ENCODE measurements at places on chromosomes 2 and 18. TPM values are rescaled to one million over a fixed set of nuclear protein-coding genes. Genes with fewer than 3 reads are reported as not detected.

DNA sequence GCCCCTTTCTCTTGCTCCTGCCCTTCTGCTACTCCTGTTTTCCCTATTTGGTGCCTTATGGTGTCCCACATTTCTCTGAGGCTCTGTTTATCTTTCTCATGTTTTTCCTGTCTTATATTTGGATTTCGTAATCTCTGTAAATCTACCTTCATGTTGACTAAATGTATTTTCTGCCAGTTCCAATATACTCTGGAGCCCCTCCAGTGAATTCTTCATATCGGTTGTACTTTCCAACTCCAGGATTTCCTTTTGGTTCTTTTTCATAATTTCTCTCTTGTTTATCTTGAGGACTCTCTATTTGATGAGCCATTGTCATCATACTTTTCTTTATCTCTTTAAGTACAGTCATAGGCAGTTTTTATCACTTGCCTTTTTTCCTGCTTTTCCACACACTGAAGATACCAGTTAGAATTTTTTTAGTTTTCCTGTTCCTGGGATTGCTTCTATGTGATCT, 19.1 kb downstream of the SCLY start:
- H3K27ac ChIP-seq, result no peak overlapping the region
- H3K36me3 ChIP-seq, result peaks cover 14% of the 10 kb centered on the region
- H3K27me3 ChIP-seq, result no peaks in the 10 kb centered on the region
- peaks cover 16% of the 10 kb centered on the region for H3K4me1 ChIP-seq

GRCh38 chr2:25885933-25886332, 7.6 kb upstream of the ASXL2 start:
- no peaks in the 10 kb centered on the region for H3K36me3 ChIP-seq
- H3K27me3 ChIP-seq, result no peaks in the 10 kb centered on the region
- no peak overlapping the region for H3K4me3 ChIP-seq
- H3K4me1 ChIP-seq, result peaks cover 11% of the 10 kb centered on the region
- peak; percentile 25 for DNase-seq
- H3K27ac ChIP-seq, result no peak overlapping the region

Gene ZBTB7C
- not detected for total RNA-seq

Gene PPP4R1
- 167 TPM for total RNA-seq

Gene SLC23A3
- 7.1 TPM for total RNA-seq

Gene CLEC4F
- total RNA-seq, result not detected

GRCh38 chr2:45003579-45004551, 5.4 kb downstream of the SIX2 start:
- no peak for DNase-seq
- H3K27ac ChIP-seq, result no peak overlapping the region
- no peaks in the 10 kb centered on the region for H3K36me3 ChIP-seq
- no peaks in the 10 kb centered on the region for H3K27me3 ChIP-seq
- H3K4me3 ChIP-seq, result no peak overlapping the region

Gene MPP4
- total RNA-seq, result not detected

DNA sequence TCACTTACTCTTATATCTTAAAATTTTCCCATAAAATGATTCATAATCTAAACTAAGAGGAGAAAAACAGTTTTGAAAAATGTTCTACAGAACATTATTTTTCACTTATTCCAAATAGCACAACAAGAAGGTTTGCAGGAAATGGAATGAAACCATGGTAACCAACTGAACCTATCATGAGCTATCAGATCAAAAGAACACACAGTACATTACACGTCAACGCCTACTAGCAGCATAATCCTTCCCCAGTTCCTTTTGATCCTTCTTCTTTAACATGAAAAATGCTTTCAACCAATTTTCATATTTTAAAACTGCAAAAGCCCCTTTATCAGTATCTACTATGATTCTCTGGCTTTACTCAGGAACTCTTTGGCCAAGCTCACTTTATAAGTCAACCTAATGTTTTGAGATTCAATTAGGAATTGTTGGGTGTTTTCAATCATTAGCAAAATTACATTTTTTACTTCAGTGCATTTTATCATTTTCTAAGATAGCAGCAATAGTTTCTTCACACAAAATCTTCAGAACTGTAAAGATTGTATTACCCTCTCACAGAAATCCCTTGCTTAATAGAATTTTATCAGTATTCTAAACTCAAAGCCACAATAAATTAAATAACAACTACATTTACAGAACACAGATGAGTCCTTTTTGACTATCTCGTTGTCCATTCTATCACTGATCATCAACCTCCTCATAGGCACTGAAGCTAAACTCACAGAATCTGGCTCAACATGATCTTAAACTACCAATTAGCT, 102.5 kb downstream of the CHN1 start:
- no peaks in the 10 kb centered on the region for H3K4me1 ChIP-seq
- H3K36me3 ChIP-seq, result no peaks in the 10 kb centered on the region
- peak; percentile 25 for DNase-seq
- no peaks in the 10 kb centered on the region for H3K27me3 ChIP-seq

- no peak for DNase-seq
- H3K27ac ChIP-seq, result no peak overlapping the region
- H3K36me3 ChIP-seq, result no peaks in the 10 kb centered on the region
- no peak overlapping the region for H3K4me3 ChIP-seq
Observed at GRCh38 chr2:64970495-64970894, 18.7 kb upstream of the SLC1A4 start.

DNA sequence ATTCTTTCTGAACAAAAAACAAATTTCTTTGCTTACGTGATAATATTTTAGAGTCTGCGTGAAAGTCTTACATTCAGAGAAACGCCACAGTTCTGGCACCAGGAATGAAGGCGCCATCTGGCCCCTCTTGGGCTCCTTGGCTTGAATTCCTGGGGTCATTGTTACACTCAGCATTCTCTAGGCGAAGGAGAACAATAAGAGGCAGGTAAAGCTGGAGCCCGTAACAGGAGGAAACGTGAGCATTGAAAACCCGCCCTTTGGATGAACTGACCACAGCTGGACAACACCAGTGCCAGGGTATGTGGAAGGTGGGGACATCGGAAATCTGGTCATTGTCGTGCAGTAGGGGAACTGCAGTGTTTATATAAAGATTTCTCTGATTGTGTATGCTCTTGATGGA, 144.8 kb downstream of the RNF152 start:
- no peaks in the 10 kb centered on the region for H3K27me3 ChIP-seq
- DNase-seq, result no peak
- H3K4me1 ChIP-seq, result no peaks in the 10 kb centered on the region

- H3K4me3 ChIP-seq, result no peak overlapping the region
- H3K36me3 ChIP-seq, result no peaks in the 10 kb centered on the region
- DNase-seq, result no peak
Observed at GRCh38 chr2:62604336-62604735, 98.3 kb upstream of the TMEM17 start.

Gene HSPE1
- 219 TPM for total RNA-seq

DNA sequence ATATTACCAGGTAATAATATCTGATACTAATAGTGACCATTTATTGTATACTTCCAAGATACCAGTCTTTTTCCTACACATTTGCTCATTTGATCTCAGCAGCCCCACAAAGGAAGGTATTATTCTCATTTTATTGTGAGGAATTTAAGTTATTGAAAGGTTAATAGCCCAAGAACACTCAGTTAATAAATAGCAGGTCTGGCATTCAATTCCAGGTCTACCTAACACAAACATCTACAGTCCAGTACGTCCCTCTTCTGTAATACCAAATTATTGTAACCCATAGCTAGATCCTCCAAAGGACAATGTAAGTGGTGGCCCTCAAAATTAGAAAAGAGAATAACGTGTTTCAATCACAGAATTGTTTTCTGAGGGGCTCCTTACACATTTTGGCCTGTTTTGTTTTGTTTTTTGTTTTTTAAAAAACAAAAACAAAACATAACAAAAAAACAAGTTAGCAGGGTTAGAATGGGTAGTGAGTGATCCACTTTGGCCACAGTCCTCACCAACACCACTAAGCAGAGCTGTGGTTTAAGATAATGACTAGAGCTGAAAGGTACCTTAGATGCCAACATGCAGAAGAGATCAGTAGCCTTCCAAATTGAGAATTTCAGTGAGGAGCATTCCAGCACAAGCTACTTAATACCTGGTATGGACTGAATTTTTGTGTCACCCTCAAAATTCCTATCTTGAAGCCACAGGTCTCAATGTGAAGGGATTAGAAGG, 137.5 kb downstream of the DYM start:
- H3K4me1 ChIP-seq, result peaks cover 13% of the 10 kb centered on the region
- no peak overlapping the region for H3K4me3 ChIP-seq
- no peaks in the 10 kb centered on the region for H3K27me3 ChIP-seq
- H3K36me3 ChIP-seq, result no peaks in the 10 kb centered on the region
- H3K27ac ChIP-seq, result no peak overlapping the region

- no peaks in the 10 kb centered on the region for H3K4me1 ChIP-seq
- DNase-seq, result peak; percentile 14
- H3K27ac ChIP-seq, result no peak overlapping the region
- no peak overlapping the region for H3K4me3 ChIP-seq
Observed at GRCh38 chr18:7303316-7304060, 72.6 kb downstream of the LRRC30 start.

GRCh38 chr2:228227466-228227865, 46.0 kb upstream of the SPHKAP start:
- no peak for DNase-seq
- no peaks in the 10 kb centered on the region for H3K4me1 ChIP-seq
- H3K36me3 ChIP-seq, result no peaks in the 10 kb centered on the region
- H3K27me3 ChIP-seq, result no peaks in the 10 kb centered on the region

Gene DSC2
- 13.9 TPM for total RNA-seq

- no peak overlapping the region for H3K4me3 ChIP-seq
- H3K27me3 ChIP-seq, result no peaks in the 10 kb centered on the region
- no peaks in the 10 kb centered on the region for H3K36me3 ChIP-seq
- H3K4me1 ChIP-seq, result no peaks in the 10 kb centered on the region
- no peak overlapping the region for H3K27ac ChIP-seq
- no peak for DNase-seq
Observed at GRCh38 chr2:187034434-187034833, 185.5 kb upstream of the ZSWIM2 start.

DNA sequence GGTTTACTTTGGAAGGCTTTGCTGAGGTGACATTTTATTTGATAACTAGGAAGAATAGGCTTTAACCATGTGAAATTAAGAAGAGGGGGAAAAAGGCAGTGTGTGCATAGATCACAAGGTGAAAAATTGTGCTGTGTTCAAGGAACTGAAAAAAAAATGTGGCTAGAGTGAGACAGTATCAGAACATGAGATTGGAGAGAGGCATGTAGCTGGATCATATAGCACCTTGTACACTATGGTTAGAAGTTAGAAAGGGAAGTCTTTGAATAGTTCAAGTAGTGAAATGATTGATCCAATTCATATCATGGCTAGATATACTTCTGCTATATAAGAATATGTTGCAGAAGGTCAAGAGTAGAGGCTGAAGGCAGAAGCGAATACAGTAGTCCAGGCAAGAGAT, 12.3 kb upstream of the TNFRSF11A start:
- H3K4me3 ChIP-seq, result no peak overlapping the region
- DNase-seq, result no peak
- H3K27me3 ChIP-seq, result no peaks in the 10 kb centered on the region
- no peaks in the 10 kb centered on the region for H3K36me3 ChIP-seq
- no peak overlapping the region for H3K27ac ChIP-seq

DNA sequence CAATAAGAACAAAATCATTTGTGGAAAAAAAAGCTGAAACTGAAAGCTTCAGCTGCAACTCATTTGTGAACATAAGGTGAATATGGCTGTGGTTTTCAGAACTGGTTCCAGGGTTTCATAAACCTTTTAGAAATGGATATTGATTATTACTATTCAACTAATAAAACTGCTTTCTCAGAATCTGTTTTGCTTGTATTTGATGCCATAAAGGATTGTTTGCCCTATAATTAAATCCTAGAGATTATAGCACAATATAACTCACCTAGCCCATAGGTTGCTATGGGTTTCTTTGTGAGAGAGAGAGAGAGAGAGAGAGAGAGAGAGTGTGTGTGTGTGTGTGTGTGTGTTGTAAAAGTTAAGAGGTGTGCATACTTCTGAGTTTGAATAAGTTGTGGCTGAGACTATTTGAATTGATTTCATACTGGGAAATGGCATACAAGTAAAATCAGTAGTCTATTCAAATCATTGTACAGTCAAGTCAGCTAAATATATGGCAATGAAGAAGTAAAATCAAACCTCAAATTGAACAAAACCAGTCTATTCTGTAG, 339.2 kb downstream of the ARHGAP15 start:
- H3K36me3 ChIP-seq, result no peaks in the 10 kb centered on the region
- H3K4me1 ChIP-seq, result peaks cover 3% of the 10 kb centered on the region
- no peaks in the 10 kb centered on the region for H3K27me3 ChIP-seq
- DNase-seq, result no peak
- H3K27ac ChIP-seq, result no peak overlapping the region

DNA sequence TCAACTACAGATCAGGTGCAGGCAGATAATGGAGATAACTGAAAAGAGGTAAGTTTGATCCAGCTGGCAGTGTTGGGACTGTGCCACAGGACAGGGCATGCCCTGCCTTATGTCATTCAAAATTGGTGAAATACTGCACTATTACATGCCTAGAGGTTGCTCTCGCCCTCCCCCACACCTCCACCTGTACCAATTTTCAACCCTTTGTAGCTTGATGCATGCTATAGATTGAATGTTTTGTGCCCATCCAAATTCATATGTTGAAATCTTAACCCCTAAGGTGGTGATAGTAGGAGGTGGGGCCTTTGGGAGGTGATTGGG, 72.1 kb upstream of the LYPD6B start:
- no peaks in the 10 kb centered on the region for H3K4me1 ChIP-seq
- no peaks in the 10 kb centered on the region for H3K27me3 ChIP-seq
- H3K27ac ChIP-seq, result no peak overlapping the region
- no peaks in the 10 kb centered on the region for H3K36me3 ChIP-seq
- H3K4me3 ChIP-seq, result no peak overlapping the region

DNA sequence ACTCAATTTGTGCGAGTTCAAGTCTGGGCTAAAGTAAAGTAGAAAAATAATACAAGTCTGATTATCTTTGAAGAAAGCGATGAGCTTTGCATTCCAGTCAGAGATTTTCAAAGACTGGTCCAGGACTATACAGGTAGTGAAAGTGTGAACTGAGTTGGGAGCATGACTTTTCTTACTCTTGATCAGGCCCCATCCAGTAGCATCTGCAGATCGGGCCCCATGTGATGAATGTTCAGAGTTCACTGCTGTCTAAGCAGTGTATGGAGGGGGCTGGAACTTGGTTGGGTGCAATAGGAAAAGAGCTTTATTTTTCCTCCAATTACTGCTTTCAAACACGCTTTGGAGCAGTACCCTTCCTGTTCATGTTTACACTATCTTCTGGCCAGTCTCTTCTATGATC, 747.4 kb upstream of the ID2 start:
- H3K4me1 ChIP-seq, result no peaks in the 10 kb centered on the region
- no peaks in the 10 kb centered on the region for H3K27me3 ChIP-seq
- H3K27ac ChIP-seq, result no peak overlapping the region
- no peaks in the 10 kb centered on the region for H3K36me3 ChIP-seq
- DNase-seq, result no peak
- no peak overlapping the region for H3K4me3 ChIP-seq

DNA sequence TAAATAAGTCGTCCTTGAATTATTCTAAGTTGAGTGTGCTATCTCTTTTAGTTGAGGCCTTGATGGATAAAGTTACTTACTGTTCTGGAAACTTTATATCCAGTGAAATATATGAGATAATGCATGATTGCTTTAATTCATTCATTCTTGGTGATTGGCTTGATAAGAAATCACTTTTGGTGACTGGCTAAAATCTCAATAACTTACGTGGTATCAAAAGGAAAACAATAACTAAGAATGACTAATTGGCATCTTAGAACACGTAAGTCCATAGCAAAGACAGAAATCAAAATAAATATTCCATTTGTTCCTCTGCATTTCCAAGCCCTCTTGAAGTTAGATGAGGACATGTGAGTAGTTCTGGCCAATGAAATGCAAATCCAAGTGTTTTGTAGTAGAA, 251.6 kb downstream of the NUP35 start:
- H3K4me3 ChIP-seq, result no peak overlapping the region
- DNase-seq, result no peak
- no peaks in the 10 kb centered on the region for H3K36me3 ChIP-seq
- no peaks in the 10 kb centered on the region for H3K4me1 ChIP-seq

Data from PC-9 (cell line).